ENCODE measurements at places on chromosomes 6 and 20. TPM values are rescaled to one million over a fixed set of nuclear protein-coding genes. Genes with fewer than 3 reads are reported as not detected.

Gene HTR1B
- not detected for total RNA-seq

Gene OR2B2
- not detected for total RNA-seq

DNA sequence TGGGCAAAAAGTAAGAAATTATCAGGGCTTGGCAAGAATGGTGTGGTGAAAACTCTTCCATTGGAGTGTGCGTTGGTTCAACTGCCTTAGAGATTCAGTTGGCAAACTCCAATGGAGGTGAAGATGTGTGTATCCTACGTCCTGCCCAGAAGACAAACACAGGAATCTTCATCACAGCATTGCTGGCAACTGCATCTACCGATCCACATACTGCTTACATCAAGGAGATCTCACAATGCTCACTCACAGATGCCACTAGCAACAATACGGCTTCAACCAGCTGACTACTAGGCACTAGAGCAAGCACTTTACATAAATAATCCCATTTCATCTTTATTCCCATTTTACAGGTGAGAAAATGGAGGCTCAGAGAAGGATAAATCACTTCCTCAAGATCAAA, 10.0 kb upstream of the SPO11 start:
- no peak for ATAC-seq

GRCh38 chr6:7045746-7046145, 62.0 kb upstream of the RREB1 start:
- no peak for ATAC-seq

Gene SDHAF4
- 9.7 TPM for total RNA-seq

Gene GABRR1
- not detected for total RNA-seq

GRCh38 chr20:49591217-49591865, 23.4 kb upstream of the PTGIS start:
- peak; percentile 36 for ATAC-seq

- no peak for ATAC-seq
Observed at GRCh38 chr6:116190550-116190949, 63.3 kb downstream of the TSPYL4 start.

Gene CALHM5
- not detected for total RNA-seq

GRCh38 chr20:41509316-41510200, 108.6 kb downstream of the CHD6 start:
- ATAC-seq = no peak

- ATAC-seq = no peak
Observed at GRCh38 chr6:91860541-91861335, 1273.9 kb upstream of the MAP3K7 start.

GRCh38 chr6:109686566-109687265, 4.3 kb downstream of the AK9 start:
- ATAC-seq = peak; percentile 5

Gene TFAP2A
- total RNA-seq = not detected

Gene RAB44
- 0.11 TPM for total RNA-seq

DNA sequence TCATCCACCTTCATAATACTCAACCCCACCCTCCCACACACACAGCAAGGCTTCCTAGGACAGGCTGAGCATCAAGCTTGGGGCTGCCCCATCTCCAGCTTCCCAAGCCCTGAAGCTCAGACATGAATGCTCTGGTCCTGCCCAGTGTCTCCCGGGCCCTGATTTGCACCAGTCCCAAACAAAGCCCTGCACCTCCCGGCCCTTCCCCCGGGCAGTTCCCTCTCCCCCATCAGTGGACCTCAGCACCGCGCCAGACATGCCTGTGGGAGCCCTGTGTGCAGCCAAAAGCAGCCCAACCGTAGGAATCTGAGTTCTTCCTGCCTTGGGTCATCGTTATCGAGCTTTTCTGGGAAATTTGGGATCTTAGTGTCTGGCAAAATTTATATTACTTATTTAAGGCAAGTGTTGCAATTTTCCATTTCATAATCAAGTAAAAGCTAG, 63.5 kb downstream of the THBS2 start:
- ATAC-seq = no peak

DNA sequence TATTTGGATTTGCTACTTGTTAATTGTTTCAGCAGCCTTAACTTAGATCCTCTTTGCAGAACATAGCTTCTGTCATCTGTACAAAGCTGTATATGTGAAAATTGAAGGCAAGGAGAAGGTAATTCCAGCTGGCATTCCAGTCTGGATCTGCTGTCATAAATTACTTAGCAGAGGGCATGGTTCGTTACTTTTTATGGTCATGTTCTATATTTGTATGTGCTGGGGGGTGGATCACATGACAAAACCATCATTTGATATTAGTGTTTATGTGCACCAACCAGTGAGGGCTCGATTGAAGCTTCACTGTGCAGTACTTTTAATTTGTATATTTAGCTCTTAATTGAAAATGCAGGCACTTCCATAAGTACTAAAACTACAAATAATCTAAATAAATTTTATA, 80.2 kb downstream of the CAP2 start:
- ATAC-seq = no peak

Gene BPIFB1
- total RNA-seq = not detected

All from activated T-helper 17 cell treated with anti-CD3 and anti-CD28 coated beads, Interleukin-2, amount 50 U/mL, for 72 hours (primary cell).